Activated CD4-positive, alpha-beta T cell treated with anti-CD3 and anti-CD28 coated beads, Interleukin-2, amount 50 U/mL, for 48 hours (primary cell): ENCODE measurements at places on chromosomes 12 and 14.

- no peak for DNase-seq
Measured at GRCh38 chr12:67658486-67658885, 9.9 kb downstream of the DYRK2 start.

- no peak for DNase-seq
Measured at GRCh38 chr14:92515546-92516343, 2.2 kb downstream of the RIN3 start.

- no peak for DNase-seq
Measured at GRCh38 chr12:13154027-13154538, 42.4 kb upstream of the EMP1 start.

DNA sequence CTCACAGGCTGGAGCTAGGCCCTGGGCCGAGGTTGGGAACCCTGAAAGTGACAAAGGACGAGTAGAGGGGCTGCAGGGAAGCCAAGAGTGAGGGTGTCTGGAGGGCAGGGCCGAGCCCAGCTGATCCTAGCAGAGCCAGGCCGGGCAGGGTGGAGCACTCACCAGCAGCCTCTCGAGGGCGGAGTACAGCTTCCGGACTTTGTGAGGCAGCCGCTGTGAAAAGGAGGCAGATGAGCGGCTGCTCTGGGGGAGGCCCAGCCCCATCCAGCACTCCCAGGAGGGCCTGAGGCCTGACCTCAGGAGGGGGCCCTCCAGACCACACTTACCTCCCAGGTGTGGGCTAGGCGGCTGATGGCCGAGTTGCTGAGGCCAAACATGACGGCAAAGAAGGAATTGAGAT is 14.7 kb upstream of the ENDOU start:
- DNase-seq, result no peak

GRCh38 chr12:97597031-97597751 is 134.6 kb downstream of the RMST start:
- no peak for DNase-seq

DNA sequence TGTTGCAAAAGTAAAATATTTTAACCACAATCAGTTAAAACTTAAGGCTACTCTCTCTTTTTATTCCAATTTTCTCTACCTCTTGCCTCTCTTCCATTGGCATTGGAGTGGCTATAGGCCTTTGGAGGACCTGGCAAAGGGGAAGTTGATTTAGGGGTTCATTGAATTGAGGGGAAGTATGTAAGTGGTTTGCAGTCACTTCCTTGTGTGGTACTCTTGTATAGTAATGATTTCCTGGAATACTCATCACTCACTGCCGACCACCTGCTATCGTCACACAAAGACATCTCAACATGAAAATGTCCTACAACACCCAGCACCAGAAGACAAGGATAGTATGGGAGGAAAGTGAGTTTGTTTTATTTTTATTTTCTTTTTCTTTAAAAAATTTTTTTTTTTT is 45.7 kb upstream of the CPM start:
- DNase-seq, result no peak

- no peak for DNase-seq
Measured at GRCh38 chr12:93422050-93422449, 19.7 kb downstream of the UBE2N start.

DNA sequence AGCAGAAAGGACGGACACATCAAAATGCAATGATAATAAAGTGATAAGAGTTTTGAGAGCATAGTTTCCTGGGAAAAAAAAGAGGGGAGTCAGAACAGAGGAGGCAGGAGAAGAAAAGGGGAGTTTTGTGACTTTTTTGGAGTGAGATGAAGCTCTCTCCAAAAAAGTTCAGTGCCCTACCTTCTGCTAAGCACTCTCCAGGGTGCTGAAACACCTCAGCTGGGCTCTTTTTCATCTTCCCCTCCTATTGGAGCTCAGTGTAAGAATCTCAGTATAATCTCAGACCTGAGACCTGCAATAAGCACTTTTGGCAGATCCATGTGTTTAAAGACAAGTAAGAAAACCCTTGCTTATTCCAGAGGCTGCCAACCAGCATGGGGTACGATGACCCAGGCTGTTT is 58.9 kb upstream of the SRRM4 start:
- no peak for DNase-seq

GRCh38 chr14:77988096-77988870 is 181.9 kb upstream of the NRXN3 start:
- no peak for DNase-seq

DNA sequence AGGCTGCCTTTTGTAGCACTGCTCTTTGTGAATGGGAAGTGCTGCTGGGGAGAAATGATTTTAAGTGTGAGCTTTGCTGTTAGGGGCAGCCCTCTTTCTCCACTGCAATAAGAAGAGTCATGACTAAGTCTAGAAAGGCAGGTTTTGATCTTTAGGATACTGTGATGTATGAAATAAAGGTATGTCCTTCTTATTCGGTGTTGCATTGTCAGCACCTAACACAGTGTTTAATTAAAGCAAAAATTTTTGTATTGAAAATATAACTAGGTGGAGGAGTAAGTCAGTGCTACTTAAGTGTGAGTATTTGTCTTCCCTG is 81.5 kb downstream of the ETV6 start:
- no peak for DNase-seq

GRCh38 chr12:122449317-122449716 is 26.8 kb upstream of the CLIP1 start:
- DNase-seq, result peak; percentile 12

DNA sequence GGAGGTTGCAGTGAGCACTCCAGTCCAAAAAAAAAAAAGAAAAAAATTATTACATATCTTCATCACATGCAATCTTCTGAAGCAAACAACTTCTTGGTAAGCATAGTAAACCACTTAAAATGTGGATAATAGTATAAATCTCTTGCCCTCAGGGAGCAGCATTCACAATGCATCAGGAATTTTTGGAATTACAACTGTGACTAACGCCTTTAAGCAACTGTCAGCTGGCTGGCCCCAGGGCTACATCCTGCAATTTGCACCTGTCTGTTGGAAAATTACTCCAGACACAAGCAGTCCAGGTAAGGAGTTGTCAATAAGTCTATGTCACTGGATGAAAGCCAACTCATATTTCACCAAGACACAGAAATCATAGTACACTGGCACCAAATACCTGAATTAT is 5.5 kb upstream of the SLC7A7 start:
- DNase-seq, result no peak

- DNase-seq, result no peak
Measured at GRCh38 chr14:92074555-92074954, 31.8 kb downstream of the ATXN3 start.
